Fibroblast of skin of left biceps (primary cell): ENCODE measurements at places on chromosomes 4 and X.

DNA sequence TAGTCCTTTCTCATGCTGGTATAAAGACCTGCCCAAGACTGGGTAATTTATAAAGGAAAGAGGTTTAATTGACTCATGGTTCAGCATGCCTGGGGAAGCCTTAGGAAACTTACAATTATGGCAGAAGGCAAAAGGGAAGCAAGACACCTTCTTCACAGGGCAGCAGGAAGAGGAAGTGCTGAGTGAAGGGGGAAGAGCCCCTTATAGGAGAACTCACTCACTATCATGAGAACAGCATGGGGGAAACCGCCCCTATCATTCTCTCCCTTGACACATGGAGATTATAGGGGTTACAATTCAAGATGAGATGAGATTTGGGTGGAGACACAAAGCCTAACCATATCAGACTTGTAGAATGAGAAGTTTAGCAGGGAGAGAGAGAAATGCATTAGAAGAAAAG, 373.3 kb upstream of the DIAPH2 start:
- DNase-seq: no peak

DNA sequence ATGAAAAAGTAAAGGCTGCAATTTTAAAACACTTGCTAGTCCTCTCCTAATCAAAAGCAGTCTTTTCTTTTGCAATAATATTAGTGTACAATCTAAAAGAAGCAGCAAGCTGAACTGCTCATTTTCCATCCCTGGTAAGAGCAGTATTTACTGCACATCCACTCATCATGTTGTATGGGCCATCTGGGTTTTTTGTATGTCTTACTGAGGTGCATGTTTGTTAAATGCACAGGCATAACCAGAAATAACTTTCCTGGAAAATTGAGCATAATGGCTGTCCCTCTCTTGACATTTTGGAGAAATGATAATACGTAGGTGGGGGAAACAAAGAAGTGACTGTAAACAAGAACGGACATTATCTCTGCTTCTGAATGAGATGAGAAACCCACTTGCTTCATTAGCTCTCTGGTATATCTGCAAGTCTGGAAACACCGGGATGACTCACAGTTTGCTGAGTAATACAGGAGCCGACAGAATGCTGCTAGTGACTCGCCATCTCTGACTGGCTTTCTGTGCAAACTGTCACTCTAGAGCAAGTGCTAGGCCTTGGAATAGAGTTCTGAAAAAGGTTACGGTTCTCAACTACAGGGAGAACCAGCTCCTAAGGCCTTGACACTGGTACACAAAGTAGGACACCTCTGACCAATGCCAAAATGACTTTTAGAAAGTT, 85.7 kb upstream of the MTM1 start:
- DNase-seq: no peak

GRCh38 chr4:2492970-2493369, 24.1 kb downstream of the RNF4 start:
- no peak for DNase-seq

- no peak for DNase-seq
Observed at GRCh38 chrX:32397562-32398216, 813.7 kb downstream of the DMD start.

DNA sequence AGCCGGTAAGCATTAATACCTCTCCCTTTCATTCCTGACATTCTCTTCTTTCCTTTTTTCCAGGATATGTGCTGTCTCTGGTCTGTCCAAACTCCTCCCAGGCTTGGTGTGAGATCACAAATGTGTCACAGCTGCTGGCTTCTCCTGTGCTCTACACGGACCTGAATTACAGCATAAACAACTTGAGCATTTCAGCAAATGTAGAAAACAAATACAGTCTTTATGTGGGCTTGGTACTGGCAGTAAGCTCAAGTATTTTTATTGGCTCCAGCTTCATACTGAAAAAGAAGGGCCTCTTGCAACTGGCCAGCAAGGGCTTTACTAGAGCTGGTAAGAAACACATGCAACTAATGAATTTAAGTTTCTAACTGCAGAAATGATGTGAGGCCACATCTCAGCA, 8.4 kb downstream of the NIPAL1 start:
- no peak for DNase-seq

DNA sequence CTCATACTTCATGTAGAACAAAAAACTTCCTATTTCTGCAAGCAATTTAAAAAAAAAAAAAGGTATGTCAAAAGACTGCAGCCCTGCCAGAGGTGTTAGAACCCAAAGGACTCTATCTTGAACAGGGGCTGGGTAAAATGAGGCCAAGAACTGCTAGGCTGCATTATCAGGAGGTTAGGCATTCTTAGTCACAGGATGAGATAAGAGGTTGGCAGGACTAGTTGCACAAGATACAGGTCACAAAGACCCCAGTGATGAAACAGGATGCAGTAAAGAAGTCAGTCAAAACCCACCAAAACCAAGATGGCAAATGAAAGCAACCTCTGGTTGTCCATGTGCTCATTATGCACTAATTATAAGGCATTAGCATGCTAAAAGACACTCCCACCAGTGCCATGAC, 104.1 kb downstream of the ANOS1 start:
- no peak for DNase-seq

GRCh38 chr4:94877973-94878372, 120.2 kb downstream of the BMPR1B start:
- DNase-seq: no peak

- no peak for DNase-seq
Observed at GRCh38 chr4:7719354-7720174, 220.1 kb downstream of the AFAP1 start.

DNA sequence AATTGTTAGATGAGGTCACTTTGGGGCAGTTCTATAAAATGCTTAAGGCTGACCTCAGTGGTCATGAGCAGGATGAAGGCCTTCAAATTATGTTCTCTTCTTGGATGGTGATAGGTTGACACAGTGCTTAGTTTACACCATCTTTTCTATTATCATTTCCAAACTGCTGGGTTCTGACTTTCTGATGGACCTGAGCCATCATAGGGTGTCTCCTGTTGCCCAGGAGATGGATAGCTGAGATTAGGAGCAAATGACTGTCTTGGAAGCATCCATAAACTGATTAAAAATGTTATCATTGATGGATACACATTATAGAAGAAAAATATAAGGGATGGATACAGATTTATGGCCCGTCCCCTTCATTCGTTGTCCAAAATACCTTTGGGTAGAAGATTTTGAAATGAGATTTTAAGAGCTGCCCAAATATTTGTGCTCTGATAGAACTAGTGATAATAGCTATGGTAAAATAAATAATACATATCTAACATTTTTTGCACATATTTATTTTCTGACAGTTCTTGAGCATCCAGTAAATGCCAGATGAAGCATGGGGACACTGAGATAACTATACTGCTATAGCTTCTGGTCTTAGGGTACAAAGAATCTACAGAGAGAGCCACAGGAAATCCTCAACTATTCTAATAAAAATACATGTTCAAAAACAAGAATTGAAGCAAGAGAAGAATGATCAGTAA, 839.4 kb upstream of the LCORL start:
- DNase-seq: no peak

- no peak for DNase-seq
Observed at GRCh38 chr4:139969635-139970266, 184.2 kb downstream of the MAML3 start.

- DNase-seq: no peak
Observed at GRCh38 chr4:68451246-68452211, 4.3 kb downstream of the TMPRSS11E start.

- DNase-seq: no peak
Observed at GRCh38 chr4:140742838-140743193, 13.4 kb downstream of the TBC1D9 start.

DNA sequence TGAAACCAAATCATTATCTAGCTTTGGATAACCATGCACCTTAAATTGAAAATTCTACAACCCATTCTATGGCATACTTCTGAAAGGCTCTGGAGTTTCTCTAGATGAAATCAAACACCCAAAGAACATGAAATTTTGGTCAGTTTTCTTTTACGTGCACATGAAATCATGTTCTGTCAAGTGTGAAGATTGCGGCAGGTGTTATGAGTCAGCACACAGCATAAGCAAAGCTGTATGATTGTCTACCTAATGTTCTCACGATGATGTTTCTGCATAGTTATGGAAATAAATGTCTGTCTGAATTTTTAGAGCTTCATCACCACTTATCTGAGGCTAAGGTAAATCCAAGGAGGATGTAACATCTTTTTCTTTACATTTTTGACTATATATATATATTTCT, 495.3 kb downstream of the IL1RAPL1 start:
- DNase-seq: no peak

- no peak for DNase-seq
Observed at GRCh38 chr4:187354740-187355139, 631.1 kb upstream of the FAT1 start.

GRCh38 chr4:156581282-156582063, 390.1 kb downstream of the PDGFC start:
- no peak for DNase-seq

- DNase-seq: no peak
Observed at GRCh38 chr4:76252271-76252653, 741 bp downstream of the FAM47E start.

DNA sequence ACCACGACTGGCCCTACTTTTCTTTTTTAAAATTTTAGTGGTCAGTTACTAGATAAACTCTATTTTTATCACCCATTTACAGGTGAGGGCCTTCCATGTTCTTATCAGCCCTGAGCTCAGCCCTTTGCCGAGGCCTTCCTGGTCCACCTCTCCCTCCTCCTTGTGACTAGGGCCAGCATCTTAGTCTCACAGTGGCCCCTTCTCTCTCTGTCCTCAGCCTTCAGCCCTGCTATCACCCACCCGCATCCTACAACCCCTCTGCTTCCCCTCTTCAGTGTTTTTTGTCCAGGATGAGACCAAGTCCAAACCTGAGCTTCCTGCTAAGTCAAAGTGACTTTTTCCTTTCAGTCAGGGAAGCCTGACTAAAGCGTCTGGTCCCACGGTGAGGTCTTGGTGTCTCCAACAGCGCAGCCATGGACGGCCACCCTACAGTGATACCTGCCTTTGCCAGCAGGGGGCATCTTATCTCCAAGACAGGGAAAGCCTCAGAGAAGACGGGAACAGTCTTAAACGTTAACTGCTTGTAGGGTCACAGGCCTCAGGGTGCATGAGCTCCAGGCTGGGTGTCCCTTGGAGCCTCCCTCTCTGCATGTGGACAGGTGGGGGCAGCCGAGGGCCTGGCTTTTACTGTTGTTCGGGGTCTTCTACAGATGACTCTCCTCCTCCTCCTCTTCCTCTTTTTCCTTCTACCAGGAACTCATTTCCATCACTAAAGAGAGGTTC, 11.7 kb upstream of the GAGE10 start:
- DNase-seq: no peak

- no peak for DNase-seq
Observed at GRCh38 chr4:119244344-119244743, 31.8 kb downstream of the USP53 start.

- DNase-seq: no peak
Observed at GRCh38 chr4:169100670-169101101, 90.6 kb upstream of the CBR4 start.

DNA sequence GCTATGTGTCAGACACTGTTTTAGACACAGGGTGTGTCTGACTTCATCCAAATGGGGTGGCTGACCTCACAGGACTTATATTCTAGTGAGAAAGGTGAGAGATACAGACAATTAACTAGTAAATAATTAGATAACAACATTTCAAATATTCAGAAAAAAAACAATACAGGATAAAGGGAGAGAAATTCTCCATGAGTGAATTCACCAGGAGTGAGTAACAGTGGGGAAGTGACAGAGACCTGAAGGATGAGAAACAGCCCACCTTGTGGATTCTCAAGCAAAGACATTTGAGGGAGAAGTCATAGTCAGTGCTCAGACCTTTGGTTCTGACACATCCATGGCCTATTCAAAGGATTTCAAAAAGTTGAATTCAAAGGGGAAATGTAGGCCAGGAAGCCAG, 627.9 kb downstream of the IQCM start:
- DNase-seq: no peak

DNA sequence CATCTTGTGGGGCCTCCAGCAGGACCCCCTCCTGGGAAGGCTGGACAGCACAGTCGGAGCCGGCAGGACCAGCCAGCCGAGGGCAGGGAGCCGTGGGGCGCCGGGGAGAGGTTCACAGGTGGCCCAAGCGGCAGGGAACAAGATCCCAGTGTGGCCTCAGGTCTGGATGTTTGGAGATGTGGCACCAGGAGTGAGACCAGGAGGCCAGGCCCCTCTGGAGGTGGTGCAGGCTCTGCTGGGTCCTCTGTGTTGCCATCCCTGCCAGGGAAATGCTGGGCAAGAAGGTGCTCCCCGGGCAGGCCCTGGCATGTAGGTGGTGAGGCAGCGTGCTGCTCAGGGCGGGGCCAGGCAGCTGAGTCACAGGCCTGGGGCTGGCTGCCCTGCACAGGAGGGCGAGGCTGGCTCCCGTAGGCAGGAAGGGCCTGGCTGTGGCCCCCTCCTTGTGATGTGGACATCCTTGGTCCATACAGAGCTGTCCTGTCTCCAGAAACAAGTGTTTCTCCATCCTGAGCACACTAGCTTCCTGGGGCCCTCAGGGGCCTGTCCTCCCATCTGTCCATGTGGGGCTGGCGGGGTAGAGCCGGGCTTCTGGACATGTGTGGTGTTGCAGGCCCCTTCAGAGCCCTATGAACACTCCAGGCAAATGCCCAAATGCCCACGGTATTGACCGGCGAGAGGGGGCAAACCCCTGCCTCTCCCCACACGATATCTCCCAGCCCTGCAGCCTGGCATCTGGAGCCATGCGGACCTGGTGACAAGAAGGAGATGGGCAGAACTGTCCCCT, 4.8 kb upstream of the HGFAC start:
- DNase-seq: no peak

- DNase-seq: peak; percentile 50
Observed at GRCh38 chr4:38062088-38062775, 102.0 kb downstream of the PTTG2 start.

GRCh38 chrX:112056476-112056875, 26.1 kb downstream of the TRPC5 start:
- DNase-seq: no peak

- DNase-seq: no peak
Observed at GRCh38 chrX:33741807-33742206, 390.3 kb downstream of the FAM47A start.

- no peak for DNase-seq
Observed at GRCh38 chr4:88675543-88675942, 22.1 kb downstream of the NAP1L5 start.

- no peak for DNase-seq
Observed at GRCh38 chr4:11769434-11769833, 340.7 kb upstream of the HS3ST1 start.

DNA sequence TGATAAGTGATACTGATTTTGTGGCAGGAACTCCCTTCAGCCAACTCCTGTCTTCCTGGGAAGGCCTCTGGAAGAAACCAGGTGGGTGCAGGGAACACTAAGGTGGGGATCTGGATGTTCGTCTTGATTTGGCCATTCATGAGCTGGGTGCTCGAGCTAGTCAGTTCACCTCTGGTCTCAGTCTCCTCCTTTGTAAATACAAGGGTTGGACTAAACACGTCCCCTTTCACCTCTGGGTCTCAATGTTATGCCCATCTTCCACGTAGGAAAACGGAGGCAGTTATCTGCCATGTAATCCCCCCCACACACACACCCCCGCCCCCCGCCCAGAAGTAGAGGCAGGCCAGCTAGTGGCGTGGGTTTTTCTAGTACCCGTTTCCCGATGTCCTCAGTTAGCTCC, 4.1 kb upstream of the RS1 start:
- no peak for DNase-seq

GRCh38 chr4:7347981-7348380, 86.7 kb downstream of the PSAPL1 start:
- no peak for DNase-seq

- no peak for DNase-seq
Observed at GRCh38 chr4:141569141-141569540, 67.2 kb upstream of the IL15 start.

- DNase-seq: no peak
Observed at GRCh38 chr4:58163156-58163555, 1053.0 kb upstream of the IGFBP7 start.

GRCh38 chr4:42676066-42676951, 19.4 kb upstream of the ATP8A1 start:
- no peak for DNase-seq

GRCh38 chr4:91436556-91436955, 867.2 kb upstream of the GRID2 start:
- no peak for DNase-seq
